Common myeloid progenitor, CD34-positive (primary cell): ENCODE measurements at places on chromosomes 5 and 9.

DNA sequence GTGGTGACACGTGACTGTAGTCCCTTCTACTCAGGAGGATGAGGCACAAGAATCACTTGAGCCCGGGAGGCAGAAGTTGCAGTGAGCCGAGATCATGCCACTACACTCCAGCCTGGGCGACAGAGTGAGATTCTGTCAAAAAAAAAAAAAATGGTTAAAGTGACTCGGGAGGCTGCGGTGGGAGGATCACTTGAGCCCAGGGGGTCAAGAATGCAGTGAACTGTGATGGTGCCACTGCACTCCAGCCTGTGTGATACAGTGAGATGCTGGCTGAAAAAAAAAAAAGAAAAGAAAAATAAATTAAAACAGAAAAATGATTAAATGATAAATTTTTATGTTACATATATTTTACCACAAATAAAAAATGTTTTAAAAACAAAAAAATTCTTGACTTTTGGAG is 51.9 kb downstream of the KLF4 start:
- no peaks in the 10 kb centered on the region for H3K27me3 ChIP-seq
- no peaks in the 10 kb centered on the region for H3K36me3 ChIP-seq
- no peaks in the 10 kb centered on the region for H3K4me1 ChIP-seq
- DNase-seq: no peak

DNA sequence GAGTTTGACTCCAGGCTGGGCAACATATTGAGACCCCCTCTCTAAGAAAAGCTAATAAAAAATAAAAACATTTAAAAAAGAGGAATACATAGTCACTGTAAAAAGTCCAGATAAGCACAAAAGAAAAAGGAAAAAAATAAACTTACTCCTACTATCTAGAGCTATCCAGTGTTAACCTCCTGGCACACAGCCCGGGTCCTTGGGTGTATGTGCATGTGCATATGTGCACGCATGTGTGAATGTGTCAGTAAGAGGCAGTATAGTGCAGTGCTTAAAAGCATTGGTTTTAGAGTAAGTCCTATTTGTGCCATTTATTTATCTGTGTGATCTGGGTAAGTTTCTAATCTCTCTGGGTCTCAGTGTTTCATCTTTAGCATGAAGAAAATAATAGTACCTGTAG is 26.7 kb downstream of the FAM219A start:
- no peaks in the 10 kb centered on the region for H3K27me3 ChIP-seq
- no peaks in the 10 kb centered on the region for H3K4me1 ChIP-seq
- no peak for DNase-seq
- no peak overlapping the region for H3K4me3 ChIP-seq
- no peak overlapping the region for H3K27ac ChIP-seq

- no peak for DNase-seq
- H3K27ac ChIP-seq: no peak overlapping the region
- no peaks in the 10 kb centered on the region for H3K4me1 ChIP-seq
- no peaks in the 10 kb centered on the region for H3K36me3 ChIP-seq
Observed at GRCh38 chr5:120552638-120553037, 88.5 kb downstream of the PRR16 start.

- DNase-seq: no peak
- no peaks in the 10 kb centered on the region for H3K36me3 ChIP-seq
- no peak overlapping the region for H3K27ac ChIP-seq
- H3K4me3 ChIP-seq: no peak overlapping the region
Observed at GRCh38 chr9:134379831-134380365, 53.6 kb downstream of the RXRA start.

DNA sequence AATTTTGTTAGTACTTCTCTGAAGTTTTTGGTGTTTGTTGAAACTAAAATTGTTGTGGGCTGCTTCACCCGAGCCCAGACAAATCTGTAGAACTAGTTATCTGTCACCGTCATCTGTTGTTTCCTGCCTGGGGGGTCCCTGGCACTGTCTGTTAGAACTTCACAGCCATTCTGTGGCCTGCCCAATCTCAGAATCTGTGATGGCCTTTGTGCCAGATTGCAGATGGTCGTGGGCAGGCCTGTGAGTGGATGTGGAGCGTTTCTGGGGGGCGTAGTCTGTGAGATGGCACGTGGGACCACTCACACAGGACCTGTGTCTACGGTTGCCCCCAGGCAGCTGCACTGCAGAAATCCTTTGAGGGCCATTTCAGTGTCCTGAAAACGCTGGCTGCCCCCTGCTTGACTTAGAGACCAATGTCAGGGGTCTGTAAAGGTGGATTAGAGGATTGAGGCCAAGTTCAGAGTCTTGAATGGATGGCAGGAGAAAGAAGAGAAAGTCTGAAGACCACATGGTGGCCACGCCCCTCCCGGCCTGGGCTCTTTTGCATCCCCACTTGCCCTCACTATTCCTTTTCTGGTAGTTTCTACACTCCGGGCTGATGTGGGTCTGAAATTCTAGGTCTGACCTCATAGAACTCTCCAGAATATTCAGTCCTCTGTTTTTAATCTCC is 38.3 kb downstream of the TRIO start:
- peaks cover 8% of the 10 kb centered on the region for H3K4me1 ChIP-seq
- no peak for DNase-seq
- H3K36me3 ChIP-seq: no peaks in the 10 kb centered on the region
- no peak overlapping the region for H3K27ac ChIP-seq
